ENCODE measurements at places on chromosomes 7 and 10. TPM values are rescaled to one million over a fixed set of nuclear protein-coding genes. Genes with fewer than 3 reads are reported as not detected.

GRCh38 chr7:24478137-24478655, 95.1 kb upstream of the PALS2 start:
- DNase-seq, result no peak

- DNase-seq, result no peak
Observed at GRCh38 chr10:85921789-85922188, 444.8 kb downstream of the GRID1 start.

- no peak for DNase-seq
Observed at GRCh38 chr7:83036130-83036529, 126.6 kb downstream of the PCLO start.

- DNase-seq, result no peak
Observed at GRCh38 chr10:130045801-130046321, 64.8 kb downstream of the C10orf143 start.

GRCh38 chr10:119286983-119287633, 79.7 kb downstream of the GRK5 start:
- DNase-seq, result no peak

DNA sequence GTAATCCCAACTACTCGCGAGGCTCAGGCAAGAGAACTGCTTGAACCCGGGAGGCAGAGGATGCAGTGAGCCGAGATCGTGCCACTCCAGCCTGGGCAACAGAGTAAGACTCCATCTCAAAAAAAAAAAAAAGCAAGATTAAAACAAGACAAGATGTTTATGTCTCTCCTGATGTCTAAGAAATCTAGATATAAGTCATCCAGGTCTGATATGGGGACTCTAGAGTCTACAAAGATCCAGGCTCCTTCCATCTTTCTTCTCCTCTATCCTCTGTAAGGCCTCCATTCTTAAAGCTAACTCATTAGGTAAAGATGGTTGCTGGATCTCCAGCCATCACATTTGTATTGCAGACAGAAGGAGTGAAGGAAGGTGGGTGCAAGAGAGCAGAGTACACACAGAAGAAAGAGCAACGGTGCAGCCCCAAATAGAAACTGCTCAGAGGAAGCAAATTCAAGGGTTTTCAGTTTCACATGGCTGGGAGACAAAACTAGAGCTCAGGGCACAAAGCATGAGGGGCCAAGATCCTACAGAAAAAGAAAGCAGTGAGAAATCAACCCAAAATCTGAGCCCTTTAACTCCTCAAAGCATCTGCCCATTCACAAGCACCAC, 57.6 kb downstream of the USP6NL start:
- no peak for DNase-seq

- DNase-seq, result no peak
Observed at GRCh38 chr10:78805176-78805575, 263.6 kb upstream of the ZMIZ1 start.

GRCh38 chr10:29039677-29040189, 249.1 kb upstream of the LYZL1 start:
- no peak for DNase-seq

DNA sequence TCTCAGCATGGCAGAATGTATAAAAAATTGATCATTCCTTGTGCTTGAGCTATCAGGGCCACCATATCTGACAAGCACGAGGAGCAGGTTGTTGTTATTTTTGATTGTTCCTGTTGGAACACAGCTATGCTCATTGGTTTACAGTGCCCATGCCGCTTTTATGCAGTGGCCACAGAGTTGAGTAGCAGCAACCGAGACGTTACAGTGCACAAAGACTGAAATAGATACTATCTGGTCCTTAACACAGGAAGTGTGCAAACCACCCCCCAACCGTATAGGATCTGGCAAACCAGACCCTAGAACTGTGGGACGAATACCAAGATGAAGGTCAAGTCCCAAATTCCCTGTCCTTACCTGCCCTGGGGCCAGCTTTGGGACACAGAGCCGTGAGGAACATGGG, 216.6 kb downstream of the KLF6 start:
- DNase-seq, result no peak

- DNase-seq, result peak; percentile 20
Observed at GRCh38 chr7:120988591-120989256, at the start of gene CPED1. Gene CPED1, plus strand, starts transcription at chr7:120988711. Its CDS starts 911 bp downstream, at chr7:120989622.

DNA sequence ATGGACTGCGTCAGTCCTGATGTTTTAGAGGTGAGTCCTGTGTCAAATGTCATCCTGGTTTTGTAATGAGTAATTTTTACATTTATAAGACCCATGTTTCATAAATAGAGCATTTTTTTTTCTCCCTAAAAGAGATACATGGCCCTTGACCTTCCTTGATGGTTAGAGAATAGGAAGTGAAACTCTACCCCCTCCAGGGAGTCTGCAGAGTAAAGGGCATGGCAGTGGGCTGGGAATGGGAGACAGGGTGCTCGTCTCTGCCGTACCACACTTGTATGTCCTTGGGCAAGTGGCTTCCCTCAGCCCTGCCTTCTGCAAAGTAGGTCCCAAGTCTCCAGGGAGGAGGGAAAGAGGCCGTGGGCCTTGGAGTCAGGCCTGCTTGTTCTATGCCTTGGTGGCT, 63.9 kb downstream of the WDFY4 start:
- no peak for DNase-seq

- no peak for DNase-seq
Observed at GRCh38 chr7:79035858-79036257, 417.6 kb downstream of the MAGI2 start.

- DNase-seq, result no peak
Observed at GRCh38 chr10:71661779-71662336, 57.7 kb downstream of the C10orf105 start.

- no peak for DNase-seq
Observed at GRCh38 chr7:106216517-106216922, 68.3 kb downstream of the NAMPT start.

DNA sequence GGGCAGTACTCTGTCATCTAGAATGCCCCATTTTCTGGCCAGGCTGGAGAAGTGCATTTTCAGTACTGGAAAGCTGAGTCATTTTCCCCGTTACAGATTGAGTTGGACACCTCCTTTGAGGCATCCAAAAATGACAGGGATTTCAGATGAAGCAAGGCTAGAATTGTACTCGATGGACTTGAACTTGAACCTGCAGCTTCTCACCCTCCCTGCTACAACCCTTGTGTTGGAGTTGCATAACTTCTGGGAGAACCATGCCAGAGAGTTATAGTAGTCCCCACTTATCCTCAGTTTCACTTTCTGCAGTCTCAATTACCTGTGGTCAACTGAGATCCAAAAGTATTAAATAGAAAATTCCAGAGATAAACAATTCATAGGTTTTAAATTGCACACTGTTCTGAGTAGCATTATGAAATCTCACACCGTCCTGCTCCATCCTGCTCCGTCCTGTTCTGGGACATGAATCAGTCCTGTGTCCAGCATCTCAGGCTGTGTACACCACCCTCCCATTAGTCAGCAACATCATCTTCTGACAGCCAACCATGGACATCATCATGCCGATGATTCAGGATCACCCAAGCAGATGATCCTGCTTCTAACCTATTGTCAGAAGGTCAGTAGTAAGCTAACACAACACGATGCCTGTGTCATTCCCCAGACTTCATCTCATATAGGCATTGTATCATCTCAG, 363.7 kb downstream of the DPP6 start:
- no peak for DNase-seq

DNA sequence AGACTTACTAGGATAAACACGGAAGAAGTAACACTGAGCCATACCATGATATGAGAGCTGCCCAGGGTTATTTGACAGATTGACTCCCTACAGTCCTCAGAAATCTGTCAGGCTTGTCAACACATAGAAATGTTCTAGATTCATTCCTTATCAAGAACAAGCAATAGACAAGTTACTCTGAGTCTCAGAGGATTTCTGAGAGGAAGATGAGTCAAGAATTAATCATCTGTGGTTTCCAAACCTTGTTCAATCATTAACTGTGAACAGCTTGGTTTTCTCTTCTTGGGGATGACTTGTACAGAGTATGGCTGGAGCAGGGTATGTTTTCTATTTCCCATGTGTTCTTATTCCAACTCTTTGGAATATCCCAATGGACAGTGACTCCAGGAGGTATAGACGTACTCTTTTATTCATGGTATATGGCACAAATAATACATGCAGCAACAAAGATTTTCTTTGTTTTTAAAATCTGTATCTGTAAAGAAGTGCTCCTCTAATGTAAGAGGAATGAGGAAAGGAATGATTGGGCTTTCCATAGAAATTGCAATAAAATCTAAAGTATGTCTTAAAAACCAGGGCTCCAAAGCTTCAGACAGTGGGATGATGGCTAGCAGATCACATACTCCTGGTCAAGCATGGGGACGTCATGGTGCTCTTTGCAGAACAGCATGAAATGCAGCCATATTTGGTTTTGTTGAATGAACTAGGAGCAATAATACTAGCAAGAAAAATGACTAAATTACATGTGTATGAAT, 11.9 kb upstream of the SFR1 start:
- DNase-seq, result peak; percentile 35

DNA sequence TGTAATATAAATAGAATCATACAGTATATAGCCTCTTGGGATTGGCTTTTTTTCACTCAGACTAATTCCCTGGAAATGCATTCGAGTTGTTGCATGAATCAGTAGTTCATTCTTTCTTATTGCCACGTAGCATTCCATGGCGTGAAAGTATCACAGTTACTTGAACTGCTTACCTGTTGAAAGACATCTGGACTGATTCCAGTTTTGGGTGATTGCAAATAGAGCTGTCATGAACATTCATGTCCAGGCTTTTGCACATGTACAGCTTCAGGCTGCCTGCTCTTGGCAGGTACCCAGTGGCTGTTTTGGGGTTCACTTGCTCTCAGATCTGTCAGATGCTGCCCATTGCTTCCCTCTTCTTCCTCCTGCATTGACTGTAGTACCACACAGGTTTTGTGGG, 54.9 kb downstream of the LRGUK start:
- no peak for DNase-seq

GRCh38 chr7:70343519-70343918, 745.2 kb downstream of the AUTS2 start:
- DNase-seq, result no peak

- DNase-seq, result no peak
Observed at GRCh38 chr7:45407730-45408408, 166.3 kb upstream of the ADCY1 start.

- no peak for DNase-seq
Observed at GRCh38 chr10:114288424-114289095, 49.5 kb downstream of the VWA2 start.

The MBL2 gene
- 16.2 TPM for polyA plus RNA-seq

The CLDN4 gene
- 35.7 TPM for polyA plus RNA-seq

The SPDYE1 gene
- not detected for polyA plus RNA-seq

DNA sequence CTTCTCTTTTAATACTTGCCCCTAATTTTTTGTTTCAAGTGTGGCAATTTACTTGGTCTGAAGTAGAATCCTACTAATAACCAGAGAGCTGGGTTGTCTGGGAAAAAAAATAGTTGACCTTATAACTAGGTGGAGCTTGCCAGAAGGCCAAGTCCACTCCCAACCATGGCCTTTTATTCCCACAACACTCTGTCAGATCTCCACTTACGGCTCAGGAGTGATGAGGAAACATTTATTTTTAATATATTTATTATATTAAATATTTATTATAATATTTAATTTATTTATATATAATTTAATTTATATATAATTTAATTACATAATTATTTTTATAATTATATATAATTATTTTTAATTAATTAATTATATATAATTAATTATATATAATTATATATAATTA, 58.8 kb downstream of the TSPAN12 start:
- no peak for DNase-seq

The DOCK1 gene
- 8.1 TPM for polyA plus RNA-seq

- no peak for DNase-seq
Observed at GRCh38 chr7:131370523-131370968, 42.9 kb downstream of the MKLN1 start.

DNA sequence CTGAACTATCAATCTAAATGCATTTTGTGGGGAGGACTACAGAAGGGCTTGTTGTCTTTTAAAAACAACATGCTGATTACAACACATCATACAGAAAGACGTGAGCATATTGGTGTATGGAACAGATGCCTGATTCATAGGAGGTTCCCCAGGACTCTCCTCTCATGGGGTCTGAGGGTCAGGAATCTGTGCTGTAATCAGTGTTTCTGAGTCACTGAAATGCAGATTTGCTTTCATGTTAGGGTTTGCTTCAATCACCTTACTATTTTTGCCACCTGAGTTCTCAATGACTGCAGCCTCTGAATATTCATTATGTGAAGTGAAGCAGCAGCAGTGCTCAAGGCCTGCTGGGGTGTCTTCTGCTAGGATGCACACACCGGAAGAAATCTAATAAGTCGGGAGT, 550 bp upstream of the ANK3 start:
- DNase-seq, result no peak

DNA sequence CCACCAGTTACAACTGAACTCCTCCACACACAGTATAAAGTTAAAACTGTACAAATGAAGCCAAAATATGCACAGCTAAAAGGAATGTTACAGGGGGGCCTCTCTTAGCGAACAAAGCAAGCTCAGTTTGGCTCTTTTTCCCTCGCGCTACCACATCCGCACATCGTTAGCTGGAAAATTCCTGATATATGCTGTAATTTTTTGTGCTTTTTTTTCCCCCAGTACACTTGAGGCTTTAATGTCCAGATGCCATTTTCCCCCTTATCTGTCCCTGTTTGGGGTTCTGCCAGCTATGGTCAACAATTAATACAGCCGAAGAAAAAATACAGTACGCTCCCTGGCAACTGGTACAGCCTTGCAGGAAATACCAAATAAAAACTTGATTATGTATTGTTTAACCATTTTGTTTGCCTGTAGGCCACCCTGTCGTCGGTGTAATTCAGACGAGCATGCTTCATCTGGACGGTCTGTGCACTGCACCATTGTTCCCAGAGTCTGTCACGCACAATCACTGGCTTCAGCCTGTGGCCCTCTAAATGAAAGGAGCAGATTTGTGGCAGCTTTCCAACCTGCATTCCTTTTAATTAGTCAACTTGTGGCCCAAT, 108.1 kb upstream of the FAM133B start:
- peak; percentile 32 for DNase-seq

DNA sequence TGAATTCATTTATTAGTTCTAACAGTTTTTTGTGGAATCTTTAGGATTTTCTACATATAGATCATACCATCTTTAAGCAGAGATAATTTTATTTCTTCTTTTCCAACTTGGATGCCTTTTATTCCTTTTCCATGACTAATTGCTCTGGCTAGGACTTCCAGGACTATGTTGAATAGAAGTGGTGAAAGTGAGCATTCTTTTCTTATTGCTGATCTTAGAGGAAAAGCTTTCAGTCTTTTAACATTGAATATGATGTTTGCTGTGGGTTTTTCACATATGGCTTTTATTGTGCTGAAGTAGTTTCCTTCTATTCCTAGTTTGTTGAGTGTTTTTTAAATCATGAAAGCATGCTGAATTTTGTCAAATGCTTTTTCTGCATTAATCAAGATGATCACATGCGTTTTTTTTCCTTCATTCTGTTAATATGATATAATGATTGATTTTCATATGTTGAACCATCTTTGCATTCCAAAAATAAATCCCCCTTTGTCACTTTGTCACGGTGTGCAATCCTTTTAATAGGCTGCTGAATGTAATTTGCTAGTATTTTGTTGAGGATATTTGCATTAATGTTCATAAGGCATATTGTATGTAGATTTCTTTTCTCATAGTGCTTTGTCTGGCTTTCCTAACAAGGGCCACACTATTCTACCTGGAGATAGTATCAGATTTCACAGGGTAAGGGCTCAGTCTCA, 92.9 kb downstream of the ZNF467 start:
- no peak for DNase-seq

All from HepG2 (cell line).